Neuronal stem cell (in vitro differentiated cells): ENCODE measurements at places on chromosomes 11 and 22.

DNA sequence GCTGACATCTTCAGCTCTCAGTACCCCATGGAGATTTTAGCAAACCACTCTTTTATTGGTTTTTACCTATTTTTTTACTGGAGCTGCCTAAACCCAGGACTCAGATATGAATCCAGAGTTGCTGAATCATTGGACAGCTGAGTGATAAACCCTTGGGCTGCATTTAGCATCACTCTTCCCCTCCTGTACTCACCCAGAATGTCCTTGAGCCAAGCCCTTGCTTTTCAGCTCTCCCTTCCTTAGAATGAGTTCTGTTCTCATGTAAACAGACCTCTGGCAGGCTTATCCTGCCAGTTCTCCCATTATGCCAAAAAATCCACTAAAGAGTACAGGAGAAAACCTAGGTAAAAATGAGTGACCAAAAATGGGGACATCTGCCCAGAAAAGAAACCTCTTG is 200.1 kb upstream of the POU2AF2 start:
- no peak for DNase-seq

DNA sequence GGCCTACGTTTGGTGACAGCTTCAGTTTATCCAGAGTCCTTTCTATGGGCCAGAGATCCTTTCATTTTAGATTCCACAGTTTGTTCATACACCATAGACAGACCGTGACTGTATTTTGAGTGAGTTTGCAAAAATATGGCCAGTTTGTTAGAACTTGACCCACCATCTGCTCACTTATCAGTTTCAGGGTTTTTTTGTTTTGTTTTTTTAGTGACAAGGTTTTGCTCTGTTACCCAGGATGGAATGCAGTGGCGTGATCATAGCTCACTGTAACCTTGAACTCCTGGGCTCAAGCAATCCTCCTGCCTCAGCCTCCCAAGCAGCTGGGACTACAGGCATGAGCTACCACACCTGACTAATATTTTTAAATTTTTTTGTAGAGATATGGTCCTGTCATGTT is 9.1 kb upstream of the CKAP5 start:
- no peak for DNase-seq

GRCh38 chr22:22048981-22049531 is 66.5 kb upstream of the TOP3B start:
- DNase-seq = no peak

DNA sequence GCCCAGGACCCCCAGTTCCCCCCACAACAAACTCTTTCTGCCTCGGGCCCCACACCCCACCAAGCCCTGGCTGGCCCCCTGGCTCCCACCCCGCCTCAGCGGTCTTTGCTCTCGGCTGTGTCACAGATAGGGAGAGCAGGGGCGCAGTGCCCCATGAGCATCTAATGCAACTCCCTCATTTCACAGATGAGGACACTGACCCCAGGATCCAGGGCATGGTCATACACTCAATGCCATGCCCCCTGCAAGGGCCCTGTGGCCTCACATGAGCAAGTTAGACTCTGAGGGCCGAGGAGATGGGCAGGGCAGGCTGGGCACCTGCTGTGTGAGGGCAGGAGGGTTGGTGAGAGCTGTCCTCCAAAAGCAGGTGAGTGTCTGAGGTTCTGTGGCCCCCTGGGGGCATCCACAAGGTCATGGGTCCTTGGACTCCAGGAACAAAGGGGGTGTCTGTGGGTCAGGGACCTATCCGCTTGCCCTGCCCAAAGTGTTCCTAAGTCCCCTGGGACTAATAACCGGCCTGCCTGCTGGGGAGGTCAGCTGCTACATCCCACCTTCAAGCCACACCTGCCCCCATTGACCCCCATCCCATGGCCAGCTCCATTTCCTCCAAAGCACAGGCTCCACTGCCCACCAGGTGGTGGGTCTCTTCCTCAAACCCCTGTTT is 2.5 kb downstream of the MIF start:
- no peak for DNase-seq

DNA sequence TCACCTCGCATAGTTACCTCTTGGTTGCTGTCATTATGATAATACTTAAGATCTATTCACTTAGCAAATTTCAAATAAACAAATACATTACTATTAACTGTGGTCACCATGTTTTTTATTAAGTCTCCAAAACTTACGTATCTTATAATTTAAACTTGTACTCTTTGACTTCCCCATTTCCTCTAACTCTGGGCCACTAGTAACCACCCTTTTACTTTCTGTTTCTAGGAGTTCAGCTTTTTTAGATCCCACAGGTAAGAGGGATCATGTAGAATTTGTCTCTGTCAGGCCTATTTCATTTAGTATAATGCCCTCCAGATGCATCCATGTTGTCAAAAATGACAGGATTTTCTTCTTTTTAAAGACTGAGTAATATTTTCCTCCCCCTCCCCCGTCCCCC is 212.4 kb upstream of the C11orf87 start:
- no peak for DNase-seq

GRCh38 chr11:100808904-100809491 is 121.9 kb downstream of the ARHGAP42 start:
- DNase-seq = no peak

- peak; percentile 56 for DNase-seq
These were observed 12.6 kb upstream of the NECTIN1 start for GRCh38 chr11:119741369-119742262.

DNA sequence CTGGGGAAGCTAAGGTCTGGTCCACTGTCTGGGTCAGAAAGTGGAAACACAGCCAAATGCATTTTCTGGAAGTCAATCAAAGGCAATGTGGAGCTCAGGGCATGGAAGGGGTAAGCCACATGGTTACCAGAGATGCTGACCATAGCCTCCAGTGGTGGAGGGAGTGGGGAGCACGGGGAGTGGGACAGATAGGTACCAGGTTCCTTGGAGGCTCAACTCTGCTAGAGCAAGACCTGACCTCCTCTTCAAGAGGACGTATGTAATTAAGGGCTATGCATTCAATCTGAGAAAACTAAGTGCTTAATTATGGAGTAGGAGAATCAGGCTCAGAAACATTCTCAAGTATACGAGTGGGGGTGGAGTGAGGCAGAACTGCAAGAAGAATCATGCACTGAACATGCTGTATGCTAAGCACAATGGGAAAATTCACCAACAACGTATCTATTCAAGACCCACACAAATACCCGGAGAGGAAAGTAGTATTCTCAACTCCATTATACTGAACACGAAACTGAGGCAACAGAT is 65.2 kb upstream of the PHOX2A start:
- no peak for DNase-seq

GRCh38 chr11:26712497-26712896 is 9.4 kb downstream of the SLC5A12 start:
- DNase-seq = no peak

DNA sequence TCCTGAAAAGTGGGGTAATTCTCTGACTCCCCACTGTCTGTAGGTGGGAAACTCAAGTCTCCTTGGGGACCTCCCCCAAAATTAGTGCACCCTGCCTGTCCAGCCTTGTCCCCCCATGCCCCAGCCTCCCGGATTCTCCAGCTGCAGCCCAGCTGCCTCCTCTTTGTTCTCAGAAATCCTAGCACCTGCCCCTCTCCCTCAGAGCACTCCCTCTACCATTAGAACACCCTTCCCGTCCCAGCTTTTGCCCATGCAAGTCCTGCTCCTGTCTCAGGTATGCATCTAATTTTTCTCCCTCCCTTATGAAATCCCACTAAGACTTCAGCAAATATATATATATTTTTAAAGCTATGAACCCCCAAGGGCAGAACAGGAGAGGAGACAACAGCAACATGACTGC is 37.3 kb downstream of the LRFN4 start:
- no peak for DNase-seq

- DNase-seq = no peak
These were observed 341.5 kb downstream of the LARGE1 start for GRCh38 chr22:33578752-33579151.

GRCh38 chr11:87438416-87438815 is 400.7 kb downstream of the TMEM135 start:
- no peak for DNase-seq

DNA sequence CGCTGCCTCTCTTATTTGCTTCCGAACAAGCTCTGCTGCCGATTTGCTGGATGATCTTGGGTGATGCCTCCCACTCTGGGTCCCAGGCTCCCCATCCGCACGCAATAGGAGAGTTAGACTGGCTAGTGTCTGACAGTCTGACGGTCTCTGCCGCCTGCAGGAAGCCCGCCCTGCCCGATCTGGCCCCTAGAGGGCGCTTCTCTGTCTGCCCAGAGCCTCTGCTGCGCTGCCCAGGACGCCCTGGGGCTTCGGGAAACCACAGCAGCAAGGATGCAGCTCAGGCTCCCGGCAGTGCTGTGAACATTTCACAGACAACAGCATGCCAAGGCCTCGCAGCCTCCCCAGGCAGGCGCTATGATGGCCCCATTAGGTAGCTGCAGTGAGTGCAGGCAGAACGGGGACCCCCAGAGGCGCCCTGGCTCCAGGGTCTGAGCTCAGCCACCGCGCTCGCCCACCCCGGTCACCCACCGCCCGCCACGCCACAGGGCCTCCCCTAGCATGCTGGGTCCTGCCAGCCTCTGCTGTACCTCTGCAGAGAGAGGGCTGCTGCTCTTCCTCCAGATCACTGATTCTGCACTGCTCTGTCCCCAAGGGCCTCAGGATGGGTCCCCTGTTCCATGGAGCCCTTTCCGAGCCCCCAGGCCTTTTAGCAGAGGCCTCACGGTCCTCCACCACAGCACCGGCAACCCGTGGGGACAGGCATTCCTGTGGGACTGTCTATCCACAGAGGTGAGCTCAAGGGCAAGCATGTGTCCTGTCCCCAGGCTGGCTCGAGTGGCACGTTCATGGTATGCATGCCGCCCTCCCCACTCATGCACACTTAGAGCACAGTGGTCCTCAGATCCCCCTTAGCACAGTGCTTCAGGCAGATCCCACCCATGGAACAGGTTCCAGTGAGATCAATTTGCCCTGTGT is 4.3 kb upstream of the BAIAP2L2 start:
- DNase-seq = peak; percentile 71

DNA sequence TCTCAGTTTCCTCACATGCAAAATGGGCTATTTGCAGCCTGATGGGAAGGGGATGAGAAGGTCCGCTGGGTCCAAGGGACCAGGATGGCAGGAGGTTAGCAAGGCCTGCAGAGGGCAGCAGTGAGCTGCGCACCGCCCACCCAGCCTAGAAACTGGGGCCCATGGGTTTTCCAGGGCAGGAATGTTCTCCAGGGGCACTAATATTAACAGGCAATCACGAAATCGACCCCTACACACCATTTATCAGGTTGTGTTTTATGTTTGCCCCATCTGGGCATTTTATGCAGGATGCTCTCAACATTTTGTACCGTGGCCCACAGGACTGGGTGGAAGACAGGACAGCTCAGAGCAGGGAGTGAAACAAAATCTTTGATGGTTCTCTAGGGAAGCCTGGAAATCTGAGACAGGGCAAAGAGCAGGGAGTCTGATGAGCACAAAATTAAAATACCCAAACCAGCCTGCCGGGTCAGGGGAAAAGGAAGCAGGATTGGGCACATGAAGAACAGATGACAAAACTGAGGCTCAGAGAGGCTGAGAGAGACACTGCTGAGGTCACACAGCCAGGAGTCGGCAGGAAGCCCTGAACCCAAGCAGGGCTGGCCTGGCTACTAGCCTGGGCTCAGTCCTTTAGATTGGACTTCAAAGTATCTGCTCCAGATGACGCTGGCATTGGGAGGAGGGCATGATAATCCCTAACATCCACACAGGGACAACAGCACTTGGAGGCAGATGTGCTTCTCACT is 1.6 kb upstream of the BCR start:
- DNase-seq = no peak

- DNase-seq = no peak
These were observed 784.2 kb upstream of the CCDC179 start for GRCh38 chr11:23644443-23644842.

DNA sequence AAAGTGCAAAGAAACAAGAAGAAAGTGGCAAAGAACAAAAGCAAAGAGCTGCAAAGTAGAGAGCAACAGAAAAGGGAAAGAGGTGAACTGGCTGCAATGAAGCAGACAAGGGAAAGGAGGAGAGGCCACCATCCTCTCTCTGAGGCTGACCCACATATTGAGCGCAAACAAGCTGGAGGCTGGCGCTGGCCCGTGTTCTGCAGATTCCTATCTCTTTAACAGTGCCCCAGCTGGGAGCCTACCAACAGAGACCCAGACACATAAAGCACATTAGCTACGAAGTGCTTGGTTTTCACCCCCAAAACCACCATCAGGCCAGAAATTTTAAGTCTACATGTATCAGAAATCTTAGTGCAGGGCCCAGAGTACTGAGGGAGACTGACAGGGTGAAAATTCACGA is 17.6 kb downstream of the NCAPD3 start:
- no peak for DNase-seq

DNA sequence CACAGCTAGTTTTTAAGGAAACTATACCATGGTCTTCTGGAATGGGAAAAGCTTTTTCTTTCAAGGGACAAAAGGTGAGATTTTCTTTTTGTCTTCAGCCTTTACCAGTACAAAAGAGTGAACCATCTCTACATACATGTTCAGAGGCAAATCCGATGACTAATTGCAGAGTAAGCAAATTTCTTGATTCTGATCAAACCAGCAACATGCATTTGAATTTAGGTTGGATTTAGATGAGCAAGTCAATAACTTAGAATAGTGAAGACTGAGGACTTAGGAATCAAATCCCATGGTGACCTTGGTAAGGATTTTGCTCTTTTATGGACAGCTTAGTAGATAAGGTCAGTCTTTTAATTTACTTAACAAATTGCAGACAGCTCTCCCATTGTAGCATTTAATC is 65.9 kb upstream of the BLID start:
- DNase-seq = no peak
